ENCODE measurements at places on chromosomes 6 and 20.

DNA sequence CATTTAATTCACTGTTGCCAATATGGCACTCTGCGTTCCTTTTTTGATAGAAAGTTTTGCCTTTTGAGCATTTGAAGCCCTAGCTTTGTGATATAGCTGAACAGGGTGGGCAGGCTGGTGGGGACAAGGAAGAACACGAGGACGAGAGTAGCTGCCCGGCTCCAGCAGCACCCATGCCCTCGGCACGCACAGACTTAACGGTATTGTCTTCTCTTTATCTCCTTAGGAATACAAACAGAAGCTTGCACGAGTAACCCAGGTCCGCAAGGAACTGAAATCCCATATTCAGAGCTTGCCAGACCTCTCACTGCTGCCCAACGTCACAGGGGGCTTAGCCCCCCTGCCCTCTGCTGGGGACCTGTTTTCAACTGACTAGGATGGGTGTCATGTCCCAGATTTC is 56.0 kb downstream of the RPRD1B start:
- no peak for DNase-seq

- no peak for DNase-seq
Observed at GRCh38 chr20:57493091-57493615, 31.8 kb downstream of the CTCFL start.

DNA sequence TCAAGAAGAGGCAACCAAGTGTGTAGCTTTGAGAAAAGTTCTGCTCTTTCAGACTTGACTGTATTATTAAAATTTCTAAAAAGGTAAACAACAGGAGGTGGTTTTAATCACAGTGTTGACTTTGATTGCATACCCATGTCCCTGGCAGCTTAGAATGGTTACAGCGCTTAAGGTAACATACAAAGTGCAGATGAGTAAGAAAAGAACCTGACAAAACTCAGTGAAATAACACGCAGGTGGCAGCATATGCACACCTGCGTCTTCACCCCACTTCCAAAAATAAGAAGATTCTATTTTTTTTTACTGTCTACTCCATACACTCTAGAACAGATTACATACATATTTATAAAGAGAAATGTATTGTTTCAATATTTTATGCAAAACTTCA is 233.5 kb downstream of the GMPR start:
- no peak for DNase-seq

DNA sequence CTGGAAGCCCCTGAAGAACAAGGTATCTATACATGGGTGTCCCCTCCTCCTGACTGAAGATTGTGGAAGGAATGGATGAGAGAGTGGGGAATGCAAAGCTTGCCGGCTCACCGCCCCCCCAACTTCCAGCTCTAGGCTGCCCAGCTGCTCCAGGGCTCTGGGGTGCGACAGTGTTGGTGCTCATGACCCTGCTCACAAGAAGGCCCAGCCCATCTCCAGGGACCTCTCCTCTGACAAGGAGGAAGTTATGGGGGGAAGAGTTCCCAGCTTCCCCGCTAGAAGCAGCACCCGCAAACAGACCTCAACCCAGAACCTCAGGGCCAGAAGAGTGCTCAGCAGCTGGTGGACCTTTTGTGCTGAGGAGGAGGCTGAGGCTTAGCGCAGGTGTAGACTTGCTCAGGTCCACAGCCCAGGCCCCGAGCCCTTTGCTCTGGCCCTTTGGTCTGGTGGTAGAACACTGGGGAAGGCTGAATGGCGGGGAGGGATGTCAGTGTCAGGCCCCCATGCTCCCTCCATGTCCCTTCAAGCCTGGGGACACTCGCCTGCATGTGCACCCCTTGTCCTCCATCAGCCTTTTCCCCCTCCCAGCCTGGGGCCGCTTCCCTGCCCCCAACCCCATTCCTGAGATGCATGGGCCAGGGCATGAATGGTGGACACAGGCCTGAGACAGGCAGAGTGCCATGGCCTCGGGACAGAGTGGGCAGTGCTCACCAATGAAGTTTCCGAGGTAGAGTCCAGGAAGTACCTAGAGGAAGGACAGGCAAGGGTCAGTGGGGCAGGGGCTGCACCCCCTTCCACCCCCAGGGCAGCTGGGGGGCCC is 1.3 kb downstream of the DUSP15 start:
- DNase-seq = no peak

GRCh38 chr20:9756660-9757059 is 82.2 kb downstream of the PAK5 start:
- no peak for DNase-seq

DNA sequence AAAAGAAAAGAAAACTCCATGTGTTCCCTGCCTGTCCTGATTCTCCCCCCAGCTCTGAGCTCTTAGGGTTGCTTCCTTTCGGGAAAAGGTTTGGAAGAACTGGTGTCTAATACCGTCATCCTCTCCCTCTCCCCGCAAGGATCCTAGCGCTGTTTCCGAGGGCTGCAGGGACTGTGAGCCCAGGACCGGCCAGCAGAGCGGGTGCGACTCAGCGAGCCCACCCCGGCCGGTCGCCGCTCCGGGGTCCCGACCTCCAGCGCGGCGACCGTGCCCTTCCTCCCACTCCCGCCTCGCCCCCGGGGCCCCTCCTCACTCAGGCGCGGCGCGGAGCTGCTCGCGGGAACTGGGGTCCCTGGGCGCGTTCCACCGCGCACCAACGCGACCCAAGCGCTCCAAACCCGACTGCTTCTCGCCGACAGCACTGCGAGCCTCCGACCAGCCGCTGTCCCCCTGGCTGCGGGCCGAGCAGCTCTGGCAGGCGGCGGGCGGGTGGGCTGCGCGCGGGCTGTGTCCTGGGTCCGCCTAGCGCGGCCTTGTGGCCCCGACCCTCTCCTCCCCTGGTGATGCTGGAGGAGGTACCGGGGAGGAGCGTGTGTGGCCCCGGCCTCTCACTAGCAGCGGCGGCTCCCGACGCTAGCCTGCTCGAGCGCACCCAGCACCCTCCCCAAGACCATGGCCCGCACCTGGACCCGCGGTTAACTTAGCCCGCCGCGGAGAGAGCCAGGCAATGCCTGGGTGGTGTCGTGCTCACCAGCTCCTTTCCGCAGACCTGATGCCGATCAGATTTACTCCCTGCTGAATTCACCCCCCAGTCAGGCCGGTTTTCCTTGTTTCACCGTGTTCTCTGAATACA is at the start of gene PLA2G7:
TSS of gene PLA2G7 (minus strand) at position 509 of the 853 bp plus-strand sequence. CDS start 12,484 bp downstream, outside the sequence.
- DNase-seq = peak; percentile 12

DNA sequence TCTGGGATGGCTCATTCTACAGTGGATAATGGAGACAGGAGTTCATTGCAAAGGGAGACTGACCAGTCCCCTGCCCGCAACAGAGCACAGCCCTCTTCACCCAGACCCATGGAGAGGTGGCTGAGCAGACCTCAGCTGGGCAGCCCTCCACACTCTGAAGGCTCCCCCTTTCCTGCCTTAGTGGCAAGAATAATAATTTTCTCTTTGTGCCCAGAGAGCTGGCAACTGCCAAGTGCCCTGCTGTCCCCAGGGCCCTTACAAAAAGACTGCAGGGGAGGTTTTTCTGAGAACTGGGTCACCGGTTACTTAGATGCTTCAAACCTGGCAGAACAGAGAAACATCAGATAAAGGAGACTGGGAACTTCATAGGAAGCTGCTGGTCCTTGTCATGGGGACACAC is 35.4 kb upstream of the ZNFX1 start:
- DNase-seq = no peak

DNA sequence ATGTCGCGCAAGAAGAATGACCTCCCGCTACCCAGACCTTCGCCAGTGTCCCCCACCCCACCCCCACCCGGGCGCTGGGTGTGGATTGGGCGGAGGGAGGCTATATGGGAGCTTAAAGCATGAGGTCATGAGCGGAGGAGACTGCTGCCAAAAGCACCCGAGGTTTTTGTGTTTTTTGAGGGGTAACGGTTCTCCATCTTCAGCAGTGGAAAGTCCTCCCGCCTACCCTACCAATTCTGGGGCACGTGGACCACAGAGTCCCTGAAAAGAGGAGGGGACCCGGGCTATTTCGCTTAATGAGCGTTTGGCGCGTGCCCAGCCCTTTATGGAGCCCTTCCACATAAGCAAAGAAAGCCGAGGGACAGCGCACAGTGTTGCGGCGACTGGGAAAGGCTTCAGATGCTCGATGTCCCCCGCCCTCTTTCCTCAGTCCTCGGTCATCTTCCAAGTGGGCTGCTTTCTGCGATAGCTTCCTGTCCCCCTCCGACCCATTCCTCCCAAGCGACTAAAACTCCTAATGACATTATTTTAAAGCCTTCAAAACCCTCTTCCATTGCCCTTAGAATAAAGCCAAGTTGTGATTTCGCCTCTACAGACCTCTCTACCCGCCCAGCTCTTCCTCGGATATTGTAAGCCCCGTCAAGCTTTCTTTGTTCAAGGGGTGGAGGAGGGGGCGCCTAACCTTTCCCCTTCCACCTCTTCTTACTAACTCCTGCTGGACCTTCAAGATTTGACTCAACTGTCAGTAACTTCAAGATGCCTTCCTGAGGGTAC is 2.1 kb upstream of the TRERF1 start:
- DNase-seq = no peak

DNA sequence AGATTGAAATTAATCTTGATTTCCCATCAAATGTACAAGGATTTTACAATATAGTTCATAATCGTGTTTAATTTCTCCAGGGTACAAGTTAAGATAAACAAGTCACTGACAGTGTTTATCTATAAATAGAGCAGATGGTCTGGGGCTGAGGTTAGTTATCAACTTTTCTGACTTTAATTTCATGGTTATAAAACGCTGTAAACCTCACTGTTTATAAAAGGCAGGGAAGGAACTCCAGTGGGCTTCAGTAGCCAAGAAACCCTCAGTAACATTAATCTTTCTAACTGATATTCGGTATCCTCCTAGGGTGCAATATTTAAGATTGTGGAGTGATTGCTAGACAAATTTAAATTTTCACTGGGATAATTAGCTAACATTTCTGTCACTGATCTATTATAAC is 68.6 kb downstream of the GFRAL start:
- DNase-seq = no peak

GRCh38 chr6:68973066-68973465 is 338.0 kb downstream of the ADGRB3 start:
- DNase-seq = no peak

GRCh38 chr6:34987506-34987905 is 98.5 kb downstream of the ANKS1A start:
- DNase-seq = no peak

DNA sequence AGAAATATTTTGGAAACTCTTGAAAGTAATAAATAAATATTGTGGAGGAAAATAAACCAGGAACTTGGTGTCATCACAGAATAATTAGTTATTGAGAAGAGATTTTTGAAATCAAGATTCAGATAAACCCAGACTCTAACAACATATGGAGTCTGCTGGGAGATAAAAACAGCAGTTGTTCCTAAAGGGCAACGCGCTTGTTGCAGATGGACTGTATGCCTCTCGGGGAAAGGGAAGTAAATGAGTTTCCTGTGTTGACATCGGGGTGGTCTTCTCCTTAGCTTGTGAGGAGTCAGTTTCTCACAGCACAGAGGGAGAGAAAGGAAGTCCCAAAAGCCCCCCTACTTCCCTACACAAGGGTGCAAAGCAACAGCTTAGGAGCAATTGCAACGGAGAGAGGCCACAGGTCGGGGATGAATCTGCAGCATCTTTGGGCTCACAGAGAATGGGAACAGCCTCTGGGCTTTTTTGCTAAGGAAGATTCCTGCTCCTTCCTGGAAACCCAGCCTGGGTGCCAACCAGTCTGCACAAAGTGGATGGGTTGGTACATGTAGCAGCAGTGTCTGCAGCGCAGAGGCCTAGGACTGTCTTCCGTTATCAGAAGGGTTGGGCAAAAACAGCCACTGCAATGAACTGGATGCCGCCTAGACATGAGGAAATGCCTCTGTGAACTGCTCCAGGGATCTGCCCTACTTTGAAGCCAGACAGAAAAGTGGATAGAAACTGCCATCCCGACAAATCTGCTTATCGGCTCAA is 603.0 kb upstream of the NRSN1 start:
- no peak for DNase-seq

- DNase-seq = peak; percentile 41
Observed at GRCh38 chr6:41021832-41022231, 17.2 kb downstream of the UNC5CL start.

- DNase-seq = no peak
Observed at GRCh38 chr6:44003345-44004061, 123.7 kb downstream of the MRPL14 start.

DNA sequence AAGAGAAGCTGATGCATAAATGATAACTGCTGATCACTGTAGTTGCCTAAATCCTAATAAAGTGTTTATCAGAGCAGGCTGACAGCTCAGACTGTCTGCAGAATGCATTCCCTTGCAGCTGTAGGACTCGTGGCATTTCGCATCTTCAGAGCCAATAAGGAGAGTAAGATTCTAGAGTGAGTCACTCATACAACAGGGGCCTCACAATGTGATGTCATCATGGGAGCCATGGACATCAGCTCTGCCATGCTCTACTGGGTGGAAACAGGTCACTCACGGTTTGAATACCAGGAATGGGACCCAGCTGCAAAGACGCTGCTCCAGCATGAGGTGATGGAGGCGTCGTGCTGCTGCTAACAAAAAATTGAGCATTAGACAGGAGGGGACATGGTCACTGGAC is 7.4 kb downstream of the FAM209B start:
- DNase-seq = no peak

DNA sequence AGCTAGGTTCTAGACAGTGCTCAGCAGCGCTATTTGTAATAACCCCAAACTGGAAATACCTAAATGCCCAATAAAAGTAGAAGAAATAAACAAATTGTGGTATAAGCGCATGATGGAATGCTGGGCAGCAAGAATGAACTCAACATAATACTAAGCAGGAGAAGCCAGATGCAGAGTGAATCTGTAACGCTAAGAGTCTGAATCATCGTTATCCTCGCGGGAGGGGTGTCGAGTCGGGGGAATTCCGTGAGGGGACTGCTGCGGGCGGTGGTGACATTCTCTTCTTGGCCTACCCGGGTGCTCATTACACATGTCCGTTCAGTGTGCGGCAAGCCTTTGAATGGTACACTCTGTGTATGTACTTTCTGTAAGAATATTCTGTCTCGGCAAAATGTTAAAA is 83.7 kb downstream of the SULF2 start:
- DNase-seq = no peak

GRCh38 chr6:34810936-34811632 is 19.2 kb downstream of the BLTP3A start:
- no peak for DNase-seq

- DNase-seq = no peak
Observed at GRCh38 chr6:126664271-126664670, 324.4 kb downstream of the CENPW start.

- DNase-seq = no peak
Observed at GRCh38 chr6:112504621-112505020, 157.5 kb downstream of the RFPL4B start.

GRCh38 chr6:43127180-43127579 is 43.9 kb upstream of the SRF start:
- no peak for DNase-seq

Data from SK-MEL-5 (cell line).